ENCODE measurements at places on chromosomes 2 and 18. TPM values are rescaled to one million over a fixed set of nuclear protein-coding genes. Genes with fewer than 3 reads are reported as not detected.

DNA sequence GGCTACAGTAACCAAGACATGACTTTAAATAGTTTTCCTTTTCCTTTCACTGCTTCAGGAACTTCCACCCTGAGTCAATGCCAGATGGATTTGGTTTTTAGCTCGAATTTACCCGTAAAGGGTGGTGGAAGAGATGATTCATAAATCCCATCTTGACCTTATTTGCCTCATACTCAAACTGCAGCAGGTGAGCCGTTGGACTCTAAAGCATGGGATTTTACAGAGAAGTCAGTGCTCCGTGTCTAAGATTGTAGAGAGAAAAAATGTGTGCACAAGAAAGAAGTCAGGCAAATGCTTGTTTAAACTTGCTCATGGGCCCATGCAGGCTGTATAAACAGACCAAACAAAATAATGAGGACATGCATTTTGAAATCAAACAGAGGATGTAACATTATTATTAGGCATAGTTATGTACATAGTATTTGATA is 369.7 kb upstream of the TRIB2 start:
- no peak for DNase-seq

GRCh38 chr18:36412778-36413177 is 115.3 kb downstream of the FHOD3 start:
- no peak for DNase-seq

The PHLPP1 gene
- 8.9 TPM for total RNA-seq

- DNase-seq = no peak
Observed at GRCh38 chr18:49368161-49368875, 92.1 kb downstream of the DYM start.

DNA sequence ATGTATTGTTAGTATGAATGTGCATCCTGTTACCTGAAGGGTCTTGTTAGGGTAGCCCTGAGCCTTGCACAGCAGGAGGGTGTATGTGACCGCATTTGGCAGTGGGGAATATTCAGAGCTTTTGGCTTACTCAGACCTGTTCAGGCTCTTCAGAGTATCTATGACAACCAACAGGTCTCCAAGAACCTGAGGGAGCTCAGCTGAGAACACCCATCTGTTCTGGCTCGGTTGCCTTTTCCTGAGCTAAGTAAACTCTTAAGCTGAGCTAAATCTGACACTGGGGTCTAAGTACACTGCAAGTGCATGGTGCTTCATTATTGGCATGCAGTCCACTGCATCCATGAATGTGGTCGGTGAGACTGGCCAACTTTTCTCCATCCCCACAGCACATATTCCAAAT is 92.4 kb upstream of the CHST9 start:
- DNase-seq = no peak

The ASPRV1 gene
- total RNA-seq = 1.1 TPM

DNA sequence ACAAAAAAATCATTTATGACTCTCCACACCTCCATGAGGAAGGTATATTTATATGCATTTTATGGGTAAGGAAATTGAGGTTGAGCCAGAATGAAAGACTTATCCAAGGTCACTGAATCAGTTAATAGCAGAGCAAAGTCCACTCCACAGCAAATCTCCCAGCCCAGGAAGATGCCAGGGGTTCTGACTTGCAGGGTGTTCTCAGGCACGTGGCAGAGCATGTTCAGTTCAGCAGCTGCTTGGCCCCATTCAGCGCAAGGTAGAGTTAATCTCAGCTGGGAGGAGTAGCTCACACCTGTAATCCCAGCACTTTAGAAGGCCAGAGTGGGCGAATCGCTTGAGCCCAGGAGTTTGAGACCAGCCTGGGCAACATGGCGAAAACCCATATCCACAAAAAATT is 17.8 kb upstream of the DGKD start:
- DNase-seq = no peak

The MAB21L4 gene
- total RNA-seq = not detected

- DNase-seq = no peak
Observed at GRCh38 chr2:43777306-43777926, 3.6 kb downstream of the DYNC2LI1 start.

- no peak for DNase-seq
Observed at GRCh38 chr2:14866736-14867352, 234.3 kb downstream of the LRATD1 start.

Measured in sigmoid colon (tissue), 7 donors.